ENCODE measurements at places on chromosomes 2 and 18.
A peak's percentile ranks its signal among the peaks of the same experiment; 100 is the strongest.

DNA sequence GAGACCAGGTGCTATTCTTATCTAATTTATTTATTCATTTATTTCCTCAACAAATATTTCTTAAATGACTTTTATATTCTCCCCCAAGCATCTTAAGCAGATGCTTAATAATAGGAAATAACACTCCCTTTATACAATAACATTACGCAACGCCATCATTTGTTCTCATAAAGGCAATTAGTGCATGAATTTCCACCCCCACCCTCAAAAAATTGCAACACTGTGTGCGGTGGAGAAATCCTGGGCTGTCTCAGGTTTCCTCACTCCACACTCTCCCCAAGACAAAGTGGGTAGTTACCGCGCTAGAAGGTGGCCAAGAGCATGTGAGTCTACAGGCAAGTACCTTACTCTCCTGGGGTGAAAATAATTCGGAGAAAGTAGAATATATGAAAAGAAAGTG, 37.0 kb upstream of the CTDP1 start:
- no peak for DNase-seq

DNA sequence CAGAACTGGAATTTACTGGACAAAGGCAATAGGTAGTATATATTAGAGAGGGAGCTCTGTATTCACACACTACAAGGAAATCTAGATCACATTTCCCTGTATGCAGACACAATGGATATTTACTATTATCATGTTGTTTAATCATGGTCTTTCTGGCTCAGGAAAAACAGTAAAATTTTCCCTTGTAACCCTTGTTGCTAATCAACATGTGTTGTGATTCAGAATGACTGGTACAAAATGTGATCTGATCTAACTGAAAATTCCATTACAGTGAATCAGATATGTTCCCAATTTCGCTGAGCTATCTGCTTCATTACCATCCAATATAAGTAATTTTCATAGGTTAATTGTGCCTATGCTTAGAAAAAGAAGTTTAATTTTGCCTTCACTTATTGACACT, 1109.7 kb downstream of the LRP1B start:
- DNase-seq: no peak

DNA sequence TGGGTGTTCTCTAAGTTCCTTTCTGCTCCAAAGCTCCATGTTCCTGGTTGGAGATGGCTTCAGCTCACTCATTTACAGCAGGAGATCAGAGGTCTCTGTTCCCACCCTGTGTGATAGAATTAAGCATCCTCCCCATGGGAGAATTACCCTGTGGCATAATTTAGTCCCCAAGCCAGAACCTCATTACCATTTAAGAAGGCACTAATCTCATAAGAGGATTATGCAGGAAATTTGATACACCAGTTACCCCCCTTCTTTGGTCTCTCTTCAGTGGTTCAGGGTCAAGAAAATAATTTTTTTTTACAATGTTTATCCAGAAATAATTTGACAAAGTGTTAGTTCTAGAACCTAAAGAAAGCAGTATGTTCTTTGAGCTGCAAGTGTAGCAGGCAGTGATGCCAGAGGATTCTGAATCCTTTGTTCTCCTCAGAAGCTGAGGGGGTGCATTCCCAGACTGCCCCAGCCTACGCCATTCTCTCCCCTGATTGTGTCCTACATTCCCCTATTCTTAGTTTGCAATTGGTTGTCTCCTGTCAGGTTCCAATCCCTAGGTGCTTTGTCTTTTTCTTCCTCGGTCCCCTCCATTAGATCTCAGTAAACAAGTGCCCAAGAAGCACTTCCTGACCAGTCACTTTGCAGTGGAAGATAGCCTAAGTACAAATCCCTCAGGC, 163.6 kb downstream of the PRKCE start:
- no peak for DNase-seq

- no peak for DNase-seq
These were observed 215.3 kb downstream of the ZFP36L2 start for GRCh38 chr2:43011158-43011491.

- peak; percentile 49 for DNase-seq
These were observed 1.7 kb downstream of the SLC8A1 start for GRCh38 chr2:40450066-40450795.

DNA sequence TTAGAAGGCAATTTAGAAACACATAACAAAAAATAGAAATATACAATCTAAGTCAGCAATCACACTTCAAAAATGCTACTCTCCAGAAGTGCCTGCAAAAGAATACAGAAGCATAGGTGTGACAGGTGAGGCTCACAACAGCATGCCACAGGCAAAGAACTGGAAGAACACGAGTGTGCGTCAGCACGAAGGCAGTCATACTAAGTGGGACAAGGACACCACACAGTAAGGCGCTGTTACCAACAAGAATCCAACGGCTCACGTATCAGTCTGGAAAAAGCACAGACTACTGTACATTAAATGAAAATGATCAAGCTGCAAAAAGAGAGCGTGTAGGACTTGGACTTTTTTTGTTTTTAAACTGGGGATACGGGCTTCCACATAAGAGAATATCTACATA, 18.7 kb downstream of the HDLBP start:
- no peak for DNase-seq

DNA sequence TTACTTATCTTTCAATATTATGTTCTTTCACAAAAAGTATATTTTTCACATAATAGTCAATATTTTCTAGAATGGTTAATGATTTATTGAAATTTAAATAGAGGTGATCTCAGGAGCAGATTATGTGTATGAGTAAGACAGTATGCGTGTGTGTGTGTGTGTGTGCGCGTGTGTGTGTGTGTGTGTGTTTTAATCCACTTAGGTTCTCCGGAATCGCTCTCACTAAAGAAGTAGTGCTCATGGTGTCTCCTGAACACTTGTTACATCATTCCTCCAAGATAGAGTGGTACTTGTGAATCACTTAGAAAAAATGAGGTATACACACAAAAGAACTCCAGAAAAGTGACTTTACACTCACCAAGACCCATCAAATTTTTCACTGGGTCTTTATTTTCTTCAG, 91.0 kb upstream of the KCNH7 start:
- no peak for DNase-seq

- DNase-seq: no peak
These were observed 68.8 kb upstream of the TACR1 start for GRCh38 chr2:75268112-75268511.

DNA sequence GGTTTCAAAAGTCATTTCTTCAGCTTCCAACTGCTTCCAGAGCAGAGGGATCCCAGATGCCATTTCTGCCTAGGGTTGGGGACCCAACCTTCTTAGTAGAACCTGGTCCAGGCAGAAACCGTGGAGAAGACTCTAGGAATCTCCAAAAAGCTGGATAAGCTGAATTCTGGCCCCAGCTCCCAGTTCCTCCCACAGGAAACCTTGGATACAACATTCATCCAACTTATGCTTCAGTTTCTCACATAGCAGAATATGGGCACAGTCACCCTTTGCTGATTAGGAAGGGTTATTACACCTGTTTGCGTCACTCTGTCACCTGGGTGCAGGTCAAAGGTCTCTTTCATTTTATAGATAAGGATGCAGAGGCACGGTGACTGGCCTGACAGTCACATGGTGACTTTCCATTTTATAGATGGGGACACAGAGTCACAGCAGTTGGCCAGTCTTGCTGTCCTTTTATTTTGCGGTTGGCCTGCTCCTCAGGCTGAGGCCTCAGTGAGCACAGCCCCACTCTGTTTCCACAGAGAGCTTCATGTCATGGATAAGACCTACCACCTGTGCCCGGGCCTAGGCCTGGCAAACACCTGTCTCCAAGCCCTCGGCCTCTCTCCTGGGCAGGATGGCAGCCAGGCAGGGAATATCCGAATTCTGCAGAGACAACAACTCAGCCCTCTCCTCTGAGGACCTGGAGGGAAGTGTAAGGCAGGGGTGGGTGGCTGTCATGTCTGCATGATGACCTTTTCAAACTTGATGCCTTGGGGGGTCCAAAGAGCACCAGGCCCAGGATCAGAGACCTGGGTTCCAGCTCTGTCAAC, 148.8 kb downstream of the SMAD7 start:
- DNase-seq: no peak

DNA sequence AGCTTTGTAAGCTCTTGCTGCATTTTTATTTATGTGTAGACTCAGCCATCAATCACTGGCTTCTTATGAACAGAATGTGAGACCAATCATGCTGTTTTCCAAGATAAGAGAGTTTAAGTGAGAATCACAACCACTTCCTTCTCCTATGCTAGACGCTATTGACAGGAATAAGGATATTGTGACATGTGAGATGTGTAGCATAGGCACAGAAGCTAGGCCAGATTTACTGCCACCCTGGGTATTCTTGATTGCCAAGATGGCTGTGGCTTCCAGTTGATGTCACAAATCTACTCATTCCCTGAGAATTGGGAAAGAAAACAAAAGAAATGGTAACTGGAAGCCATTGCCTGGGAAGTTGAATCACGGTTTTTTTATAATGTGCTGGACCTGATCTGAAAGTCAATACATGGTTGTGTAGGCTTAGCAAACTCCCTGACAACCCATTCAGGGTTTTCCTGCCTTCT, 49.9 kb downstream of the RAB27B start:
- DNase-seq: no peak

DNA sequence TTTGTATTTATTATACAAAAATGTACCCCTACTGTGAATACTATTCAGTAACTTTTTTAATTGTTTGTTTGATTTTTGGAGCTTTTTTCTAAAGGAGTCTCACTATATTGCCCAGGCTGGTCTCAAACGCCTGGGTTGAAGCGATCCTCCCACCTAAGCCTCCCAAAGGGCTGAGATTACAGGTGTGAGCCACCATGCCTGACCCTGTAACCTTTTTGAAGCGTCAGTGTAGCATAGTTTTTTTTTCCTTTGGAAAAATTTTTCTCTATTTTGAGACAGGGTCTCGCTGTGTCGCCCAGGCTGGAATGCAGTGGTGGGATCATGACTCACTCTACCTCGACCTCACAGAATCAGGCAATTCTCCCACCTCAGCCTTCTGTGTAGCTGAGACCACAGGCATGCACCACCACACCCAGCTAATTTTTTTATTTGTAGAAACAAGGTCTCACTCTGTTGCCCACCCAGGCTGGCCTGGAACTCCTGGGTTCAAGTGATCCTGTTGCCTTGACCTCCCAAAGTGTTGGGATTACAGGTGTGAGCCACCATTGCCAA, 2.0 kb downstream of the GMCL1 start:
- DNase-seq: no peak

DNA sequence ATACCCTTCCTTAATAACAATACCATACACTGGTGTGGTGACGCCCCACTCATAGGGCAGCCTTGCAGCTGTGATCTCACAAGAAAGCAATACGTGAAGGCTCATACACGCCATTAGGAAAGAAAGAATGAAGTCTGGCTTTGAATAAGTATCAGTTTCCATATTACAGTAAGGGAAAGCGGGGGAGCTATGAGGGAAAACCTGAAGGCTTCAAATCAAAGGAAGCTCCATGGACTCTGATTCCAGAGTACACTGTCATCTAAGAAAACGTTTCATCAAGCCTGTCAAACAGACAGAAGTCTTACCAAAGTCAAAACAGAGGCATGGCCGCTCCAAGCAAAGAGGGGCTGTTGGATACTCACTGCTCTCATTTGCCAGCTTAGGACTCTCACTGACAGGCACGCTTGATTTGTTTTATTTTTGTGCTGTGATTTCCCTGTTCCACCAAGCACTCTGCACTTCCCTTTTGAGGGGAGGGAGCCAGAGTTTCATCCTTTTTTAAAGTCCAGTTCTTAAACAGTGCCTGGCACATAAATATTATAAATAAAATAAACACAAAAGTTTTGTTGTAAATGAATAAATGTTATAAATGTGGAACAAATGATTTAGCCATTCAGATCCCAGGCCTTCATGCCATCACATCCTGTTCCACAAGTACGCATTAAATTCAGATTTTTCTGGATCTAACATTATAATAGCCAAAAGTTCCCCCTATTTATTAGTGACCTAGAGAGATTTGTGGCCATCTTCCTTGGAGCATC, 221.2 kb downstream of the PIEZO2 start:
- DNase-seq: peak; percentile 30

DNA sequence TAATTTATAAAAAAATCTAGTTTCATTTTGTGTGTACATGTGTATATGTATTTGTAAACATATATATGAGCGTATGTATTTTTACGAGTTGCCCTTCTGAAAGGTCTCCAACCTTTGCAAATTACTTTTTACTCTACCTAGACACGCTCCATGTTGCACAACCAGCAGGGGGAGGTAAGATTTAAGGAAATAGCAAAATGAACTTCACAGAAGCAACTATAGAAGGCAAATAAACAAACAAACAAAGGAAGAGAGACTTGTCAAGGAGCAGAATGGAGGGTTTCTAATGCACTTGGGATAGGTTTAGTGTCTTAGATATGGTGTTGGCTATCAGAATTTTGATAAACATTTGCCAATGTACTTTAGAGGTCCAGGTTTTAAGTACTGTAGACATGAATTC, 820.5 kb upstream of the POU3F3 start:
- peak; percentile 57 for DNase-seq

GRCh38 chr2:151619337-151619989, 114.8 kb downstream of the NEB start:
- DNase-seq: no peak

DNA sequence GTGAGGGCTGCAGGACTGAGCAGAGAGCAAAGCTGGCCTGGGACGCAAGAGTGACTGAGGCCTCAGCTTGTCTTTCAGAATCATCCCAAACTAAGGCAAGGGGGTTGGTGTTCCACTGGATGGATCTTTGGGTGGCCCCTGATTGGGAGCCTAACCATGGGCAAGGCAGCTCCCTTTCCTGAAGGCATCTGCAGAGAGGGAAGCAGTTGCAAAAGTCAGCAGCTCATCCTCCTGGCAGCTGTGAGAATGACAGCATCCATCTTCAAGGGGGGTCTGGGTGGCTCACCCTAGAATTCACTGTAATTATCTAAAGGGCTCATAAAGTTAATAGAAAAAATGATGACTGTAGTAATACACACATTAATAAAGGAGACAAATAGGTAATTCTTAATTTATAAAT, 46.5 kb upstream of the RAB31 start:
- no peak for DNase-seq

- DNase-seq: peak; percentile 92
These were observed 680 bp upstream of the FHOD3 start for GRCh38 chr18:36296650-36297416.

- no peak for DNase-seq
These were observed 19.8 kb downstream of the CCDC68 start for GRCh38 chr18:54939361-54939917.

DNA sequence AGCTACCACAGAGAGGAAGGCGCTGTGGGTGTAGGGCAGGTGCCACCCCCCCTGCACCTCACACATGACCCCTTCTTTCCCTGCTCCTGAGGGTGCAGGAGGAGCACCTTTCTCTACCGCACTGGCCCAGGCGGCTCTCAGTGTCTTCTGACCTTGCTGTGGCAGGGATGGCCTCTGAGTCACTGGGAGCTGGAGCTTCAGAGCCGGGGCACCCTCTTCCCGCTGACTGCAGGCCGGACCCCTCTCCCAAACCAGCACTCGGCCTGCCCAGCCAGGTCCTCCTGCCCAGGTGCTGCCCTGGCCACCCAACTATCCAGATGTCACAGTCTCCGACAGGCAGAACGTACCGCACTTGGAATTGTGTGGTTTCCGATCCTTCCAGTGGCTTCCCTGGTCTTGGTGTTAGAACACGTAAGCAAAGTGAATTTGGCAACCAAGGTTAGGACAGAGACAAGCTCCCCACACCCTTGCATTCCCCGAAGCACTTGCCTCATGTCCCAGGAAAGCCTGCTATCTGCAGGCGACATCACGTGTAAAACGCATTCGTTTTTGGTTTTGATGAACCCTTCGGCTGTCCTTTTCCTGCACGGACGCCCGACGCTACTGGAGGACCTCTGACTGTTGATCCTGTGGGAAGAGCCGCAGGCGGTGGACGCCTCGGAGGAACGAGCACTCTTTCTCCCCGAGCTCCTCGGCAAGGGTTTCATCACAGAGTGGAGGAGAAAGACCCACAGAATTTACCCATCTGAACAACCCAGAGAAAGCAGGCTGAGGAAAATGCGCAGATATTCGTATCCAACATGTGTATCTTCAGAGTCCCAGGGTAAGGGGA, 24.7 kb upstream of the KCNG2 start:
- no peak for DNase-seq
